ENCODE measurements at places on chromosomes 7 and 10. TPM values are rescaled to one million over a fixed set of nuclear protein-coding genes. Genes with fewer than 3 reads are reported as not detected.
A peak's percentile ranks its signal among the peaks of the same experiment; 100 is the strongest.

- DNase-seq, result no peak
Observed at GRCh38 chr10:126849646-126850045, 55.6 kb upstream of the DOCK1 start.

DNA sequence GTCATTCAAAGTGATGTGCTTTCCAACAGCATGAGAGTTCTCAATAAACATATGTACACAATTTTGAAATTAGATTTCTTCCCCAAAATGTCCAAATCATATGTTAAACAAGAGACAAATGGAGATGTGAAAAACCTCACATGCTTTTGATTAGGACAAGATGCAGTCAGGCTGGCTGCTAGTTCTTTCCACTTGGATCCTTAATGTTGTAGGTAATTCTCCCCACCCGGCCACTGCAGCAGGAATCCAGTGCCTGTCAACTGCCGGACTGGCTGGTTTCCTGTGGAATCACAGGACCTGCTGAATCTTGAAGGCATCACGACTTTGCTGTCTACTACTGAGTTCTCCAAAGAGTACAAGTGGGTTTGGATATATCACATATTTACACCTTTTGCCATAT is 138.6 kb upstream of the AKR1E2 start:
- no peak for DNase-seq

DNA sequence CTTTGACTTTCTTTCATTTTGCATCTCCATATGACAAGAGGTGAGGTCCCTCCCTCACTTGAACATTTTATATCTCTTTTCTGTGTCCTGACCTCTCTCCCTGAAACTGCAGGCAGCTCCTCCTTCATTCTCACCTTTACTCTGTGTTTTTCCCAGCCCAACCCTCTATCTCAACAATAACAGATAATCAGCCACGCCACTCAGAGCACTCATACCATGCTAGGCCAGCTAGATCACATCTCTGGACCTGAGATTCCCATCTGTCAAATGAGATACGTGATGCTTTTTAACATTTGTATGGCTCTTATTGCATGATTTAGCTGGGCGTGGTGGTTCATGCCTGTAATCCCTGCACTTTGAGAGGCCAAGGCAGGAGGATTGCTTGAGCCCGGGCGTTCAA is 63.1 kb upstream of the PDCD4 start:
- no peak for DNase-seq

- DNase-seq, result peak; percentile 39
Observed at GRCh38 chr7:106166651-106167342, 54.7 kb upstream of the SYPL1 start.

- DNase-seq, result no peak
Observed at GRCh38 chr7:152137476-152138025, 112.1 kb downstream of the GALNT11 start.

DNA sequence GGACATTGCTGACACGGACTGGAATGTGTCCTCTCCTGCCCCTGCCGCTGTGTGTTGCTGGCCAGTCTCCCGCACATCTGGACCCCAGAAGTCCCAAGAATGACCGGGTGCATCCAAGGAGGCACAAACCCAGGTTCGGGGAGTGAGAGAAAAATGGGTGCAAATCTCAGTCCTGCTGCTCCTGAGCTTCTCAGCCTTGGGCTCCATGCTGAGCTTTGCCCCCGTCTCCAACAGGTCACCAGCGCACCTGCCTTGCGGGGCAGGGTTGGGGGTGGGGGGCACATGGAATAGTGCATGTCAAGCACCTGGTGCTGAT is 6.0 kb upstream of the NANOS1 start:
- no peak for DNase-seq

DNA sequence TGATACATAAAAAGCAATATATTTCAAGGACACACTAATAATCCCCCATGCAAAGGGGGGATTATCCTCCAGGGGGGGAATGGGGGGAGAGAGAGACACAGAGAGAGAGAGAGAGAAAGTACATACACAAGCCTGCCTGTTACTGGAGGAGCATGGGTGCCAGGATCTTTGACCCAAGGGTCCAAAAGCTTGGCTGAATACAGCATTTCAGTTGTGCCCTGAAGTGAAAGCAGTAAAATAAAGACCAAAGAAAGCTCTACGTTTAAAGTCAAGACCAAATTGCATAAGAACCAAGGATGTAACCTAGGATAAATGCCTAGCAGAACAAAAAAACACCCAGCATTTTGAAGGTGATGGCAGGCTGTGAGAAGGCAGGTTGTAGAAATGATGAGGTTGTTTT is 27.8 kb upstream of the ITGB8 start:
- no peak for DNase-seq

GRCh38 chr10:22666287-22667092 is 47.9 kb downstream of the PIP4K2A start:
- no peak for DNase-seq

DNA sequence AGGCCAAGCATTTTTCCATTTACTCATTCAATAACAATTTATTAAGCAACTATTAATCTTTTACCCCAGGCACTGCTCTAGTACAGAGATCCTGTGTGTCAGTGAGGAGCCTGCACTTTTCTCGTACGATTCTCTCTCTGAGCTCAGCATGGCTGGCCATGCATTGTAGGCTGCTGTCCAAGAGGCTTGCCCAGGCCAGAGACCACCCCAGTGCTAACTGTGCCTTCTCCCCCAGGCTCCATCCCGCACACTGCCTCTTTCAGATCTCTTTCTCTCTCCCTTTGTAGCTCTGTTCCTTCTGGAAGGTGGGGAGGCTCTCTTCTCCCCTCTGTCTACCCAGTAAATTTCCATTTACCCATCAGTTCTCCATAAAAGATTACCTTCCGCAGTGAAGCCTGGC is 101.0 kb upstream of the IKZF1 start:
- no peak for DNase-seq

GRCh38 chr10:125698481-125698998 is 15.6 kb upstream of the TEX36 start:
- no peak for DNase-seq

GRCh38 chr7:142884286-142884640 is 1.3 kb downstream of the TRPV6 start:
- no peak for DNase-seq

GRCh38 chr10:113493195-113493594 is 59.7 kb upstream of the HABP2 start:
- no peak for DNase-seq

GRCh38 chr7:138116141-138116540 is 39.9 kb downstream of the AKR1D1 start:
- no peak for DNase-seq

DNA sequence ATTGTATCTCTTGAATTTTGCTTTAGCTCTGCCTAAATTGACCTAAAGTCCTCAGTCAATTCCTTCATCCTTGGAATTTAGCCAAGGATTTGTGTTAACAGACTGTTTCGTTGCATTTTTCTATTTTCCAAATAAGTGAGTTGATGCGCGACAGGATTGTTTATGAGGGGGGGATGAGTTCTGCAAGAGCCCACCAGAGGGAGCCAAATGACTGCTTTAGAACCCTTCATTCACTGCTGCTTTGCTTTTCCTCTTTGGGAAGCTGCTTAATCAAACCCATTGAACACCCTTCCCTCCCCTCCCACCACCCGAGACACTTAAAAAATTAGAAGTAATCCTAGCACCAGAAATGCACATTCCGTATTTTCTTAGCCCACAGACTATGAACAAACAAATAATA is 33.7 kb upstream of the PTF1A start:
- peak; percentile 66 for DNase-seq

- no peak for DNase-seq
Observed at GRCh38 chr7:137454246-137454724, 110.8 kb upstream of the PTN start.

DNA sequence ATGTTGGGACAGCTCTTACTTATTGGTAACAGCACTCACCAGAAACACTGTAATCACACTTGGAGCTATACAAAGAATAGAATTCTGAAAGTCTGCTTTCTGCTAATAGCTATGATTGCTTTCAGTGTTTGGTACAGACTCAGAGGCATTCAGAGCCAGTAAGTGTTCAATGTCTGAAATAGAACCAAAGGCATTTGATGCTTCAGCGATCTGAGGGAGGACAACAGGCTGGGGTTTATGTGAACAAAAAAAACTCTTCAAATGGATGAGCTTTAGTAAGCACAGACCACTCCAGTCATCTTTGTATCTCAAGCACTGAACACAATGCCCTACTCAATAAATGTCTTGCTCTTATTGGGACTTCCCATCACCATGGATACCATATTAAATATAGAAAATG is 322.8 kb upstream of the GRM3 start:
- no peak for DNase-seq

GRCh38 chr10:33743429-33743857 is 409.0 kb upstream of the NRP1 start:
- peak; percentile 33 for DNase-seq

GRCh38 chr10:115022733-115023132 is 70.4 kb upstream of the ATRNL1 start:
- DNase-seq, result no peak

- no peak for DNase-seq
Observed at GRCh38 chr7:7709291-7709690, 9.1 kb downstream of the RPA3 start.

- no peak for DNase-seq
Observed at GRCh38 chr7:100456562-100456961, 7.5 kb downstream of the SPACDR start.

DNA sequence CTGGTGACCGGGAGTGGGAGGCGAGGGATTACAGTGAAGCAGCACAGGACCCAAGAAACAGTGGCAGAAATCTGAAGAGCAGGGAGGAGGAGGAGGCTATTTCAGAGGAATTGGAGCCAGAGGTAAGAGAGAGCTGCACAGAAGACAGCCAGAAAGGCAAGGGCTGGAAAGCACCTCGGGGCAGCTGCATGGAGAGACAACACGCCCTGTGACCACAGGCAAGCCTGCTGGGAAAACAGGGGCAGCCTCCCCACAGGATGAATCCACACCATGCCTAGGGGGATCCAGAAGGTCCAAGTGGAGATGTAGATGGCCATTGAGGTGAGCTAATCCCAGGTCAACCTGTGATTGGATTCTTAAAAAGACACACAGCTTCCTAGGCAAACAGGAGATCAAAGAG is 118.8 kb downstream of the CLEC2L start:
- DNase-seq, result no peak

DNA sequence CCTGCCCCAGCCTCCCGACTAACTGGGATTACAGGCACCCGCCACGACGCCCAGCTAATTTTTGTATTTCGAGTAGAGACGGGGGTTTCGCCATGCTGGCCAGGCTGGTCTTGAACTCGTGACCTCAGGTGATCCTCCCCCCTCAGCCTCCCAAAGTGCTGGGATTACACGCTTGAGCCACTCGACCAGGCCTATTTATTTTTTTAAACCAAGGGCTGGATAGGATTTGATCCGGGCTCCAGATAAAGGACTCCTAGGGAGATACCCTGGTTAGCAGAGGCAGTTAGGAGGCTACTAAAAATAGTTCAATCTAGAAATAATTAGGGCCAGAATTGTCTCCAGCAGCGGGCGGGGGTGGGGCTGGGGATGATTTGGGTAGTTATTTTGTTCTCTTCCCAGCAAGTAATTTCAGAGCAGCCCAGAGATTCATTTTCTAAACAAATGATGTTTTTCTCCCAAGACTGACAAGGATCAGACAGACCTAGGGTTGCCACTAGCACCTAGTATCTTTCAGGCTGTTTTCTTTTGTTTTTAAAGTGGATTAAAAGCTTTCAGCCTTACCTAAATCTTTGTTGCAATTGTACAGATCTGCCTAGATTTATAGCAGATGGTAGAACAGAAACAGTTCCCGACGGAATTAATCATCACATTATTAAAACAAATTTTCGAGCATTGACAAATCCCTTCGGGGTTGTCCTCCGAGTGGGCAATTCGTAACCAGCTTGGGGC is 859 bp upstream of the SMC3 start:
- no peak for DNase-seq

DNA sequence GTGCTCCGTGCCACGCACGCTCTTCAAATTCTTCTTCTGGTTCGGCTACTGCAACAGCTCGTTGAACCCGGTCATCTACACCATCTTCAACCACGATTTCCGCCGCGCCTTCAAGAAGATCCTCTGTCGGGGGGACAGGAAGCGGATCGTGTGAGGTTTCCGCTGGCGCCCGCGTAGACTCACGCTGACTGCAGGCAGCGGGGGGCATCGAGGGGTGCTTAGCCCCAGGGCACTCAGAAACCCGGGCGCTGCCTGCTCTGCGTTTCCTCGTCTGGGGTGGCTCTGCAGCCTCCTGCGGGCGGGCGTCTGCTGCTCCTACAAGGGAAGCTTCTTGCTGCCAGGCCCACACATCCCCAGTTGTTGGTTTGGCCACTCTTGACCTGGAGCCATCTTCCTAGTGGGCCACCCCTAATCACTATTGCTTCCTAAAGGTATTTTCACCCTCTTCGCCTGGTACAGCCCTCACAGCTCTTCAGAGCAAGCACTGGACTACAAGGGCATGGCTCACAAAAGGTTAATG is 2.5 kb downstream of the ADRA2A start:
- DNase-seq, result no peak

Gene TEX47
- not detected for total RNA-seq

Gene TRPV5
- total RNA-seq, result not detected

Gene OR6B1
- total RNA-seq, result not detected

Gene CARD11
- total RNA-seq, result 0.74 TPM

Gene PDLIM1
- total RNA-seq, result 44.5 TPM

Gene GIMAP1
- total RNA-seq, result 1.5 TPM

Gene FBXW4
- total RNA-seq, result 35.5 TPM

Gene FFAR4
- 0.57 TPM for total RNA-seq
